ENCODE measurements at places on chromosomes 12 and 14. TPM values are rescaled to one million over a fixed set of nuclear protein-coding genes. Genes with fewer than 3 reads are reported as not detected.

Gene GDF3
- total RNA-seq, result not detected

Gene RASSF8
- not detected for total RNA-seq

Gene LMNTD1
- total RNA-seq, result not detected

Gene ITGB7
- total RNA-seq, result 207 TPM

- DNase-seq, result no peak
Observed at GRCh38 chr12:69057742-69058141, 124.8 kb upstream of the CPM start.

GRCh38 chr12:114403690-114404066 is 2.3 kb downstream of the TBX5 start:
- DNase-seq, result no peak

DNA sequence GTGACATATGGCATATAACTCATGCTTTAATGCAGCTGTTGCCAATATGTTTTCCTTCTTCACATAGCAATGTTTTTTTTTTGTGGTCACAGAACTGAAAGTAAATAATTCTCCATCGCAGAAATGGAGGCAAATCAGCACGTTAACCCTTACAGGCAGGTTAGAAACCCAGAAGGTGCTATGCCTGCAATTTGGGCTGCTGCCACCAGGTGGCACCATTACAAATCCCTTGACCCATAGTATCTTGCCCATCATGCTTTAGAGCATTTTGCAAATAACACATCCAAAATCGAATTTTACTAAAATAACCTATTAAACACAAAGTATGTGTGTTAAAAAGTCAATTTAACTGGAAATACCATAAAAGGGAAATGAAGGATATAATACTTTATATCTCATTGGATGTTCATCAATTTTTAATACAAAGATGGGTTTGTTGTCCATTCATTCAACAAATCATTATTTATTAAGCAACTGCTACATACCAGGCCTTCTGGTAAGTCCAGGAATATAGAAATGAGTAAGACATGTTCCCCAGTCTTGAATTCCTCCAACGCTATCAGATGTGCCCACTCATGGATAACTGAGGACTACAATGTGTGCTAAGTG is 340.1 kb downstream of the GLT1D1 start:
- DNase-seq, result peak; percentile 12

GRCh38 chr12:108670066-108670631 is 36.5 kb upstream of the SELPLG start:
- DNase-seq, result no peak

All from OCI-LY7 (cell line).